Esophagus muscularis mucosa (tissue), 4 donors: ENCODE measurements at places on chromosomes 5 and 9. TPM values are rescaled to one million over a fixed set of nuclear protein-coding genes. Genes with fewer than 3 reads are reported as not detected.
A peak's percentile ranks its signal among the peaks of the same experiment; 100 is the strongest.

DNA sequence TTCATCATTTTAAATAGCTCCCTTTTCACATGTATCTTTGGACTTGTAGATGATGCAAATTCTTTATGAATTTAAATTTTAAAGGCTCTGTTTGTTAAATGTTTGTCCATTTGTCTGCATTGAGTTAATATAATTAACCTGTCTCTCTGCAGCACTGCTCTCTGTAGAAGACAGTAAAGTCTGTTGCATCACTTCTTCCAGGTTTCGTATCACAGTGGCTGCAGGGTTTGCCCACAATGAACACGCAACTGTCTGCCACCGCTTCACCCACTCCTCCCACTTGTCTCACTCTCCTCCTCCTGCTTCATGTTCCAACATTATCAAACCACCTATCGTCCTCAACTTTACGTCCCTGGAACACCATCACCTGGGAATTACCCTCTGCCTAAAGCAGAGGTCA, 231.3 kb upstream of the SLC30A5 start:
- no peaks in the 10 kb centered on the region for H3K27me3 ChIP-seq
- H3K4me3 ChIP-seq, result no peak overlapping the region
- no peaks in the 10 kb centered on the region for H3K4me1 ChIP-seq
- H3K36me3 ChIP-seq, result no peaks in the 10 kb centered on the region
- DNase-seq, result no peak

DNA sequence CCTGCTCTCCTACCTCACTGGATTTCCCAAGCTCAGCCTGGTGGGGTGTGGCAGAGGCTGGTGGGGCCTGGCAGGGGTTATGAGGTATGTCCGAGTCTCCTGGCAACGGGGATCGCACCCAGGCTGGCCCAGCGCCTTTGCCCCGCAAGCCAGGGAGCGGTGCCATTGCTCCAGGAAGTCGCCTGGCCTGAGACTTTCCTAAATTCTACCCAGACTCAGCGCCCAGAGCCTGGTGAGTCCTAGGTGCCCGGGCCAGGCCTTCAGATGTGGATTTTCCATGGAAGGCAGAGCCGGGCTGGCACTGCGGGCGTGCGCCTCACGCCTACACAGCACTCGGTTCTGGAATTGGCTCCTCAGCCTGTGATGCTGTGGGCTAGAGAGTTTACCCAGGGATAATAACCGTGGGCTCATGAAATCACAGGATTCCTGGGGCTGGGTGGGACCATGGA, 155.4 kb upstream of the COL5A1 start:
- peaks cover 6% of the 10 kb centered on the region for H3K27me3 ChIP-seq
- no peak overlapping the region for H3K4me3 ChIP-seq
- H3K27ac ChIP-seq, result no peak overlapping the region
- no peak for DNase-seq
- no peaks in the 10 kb centered on the region for H3K4me1 ChIP-seq
- H3K36me3 ChIP-seq, result no peaks in the 10 kb centered on the region

DNA sequence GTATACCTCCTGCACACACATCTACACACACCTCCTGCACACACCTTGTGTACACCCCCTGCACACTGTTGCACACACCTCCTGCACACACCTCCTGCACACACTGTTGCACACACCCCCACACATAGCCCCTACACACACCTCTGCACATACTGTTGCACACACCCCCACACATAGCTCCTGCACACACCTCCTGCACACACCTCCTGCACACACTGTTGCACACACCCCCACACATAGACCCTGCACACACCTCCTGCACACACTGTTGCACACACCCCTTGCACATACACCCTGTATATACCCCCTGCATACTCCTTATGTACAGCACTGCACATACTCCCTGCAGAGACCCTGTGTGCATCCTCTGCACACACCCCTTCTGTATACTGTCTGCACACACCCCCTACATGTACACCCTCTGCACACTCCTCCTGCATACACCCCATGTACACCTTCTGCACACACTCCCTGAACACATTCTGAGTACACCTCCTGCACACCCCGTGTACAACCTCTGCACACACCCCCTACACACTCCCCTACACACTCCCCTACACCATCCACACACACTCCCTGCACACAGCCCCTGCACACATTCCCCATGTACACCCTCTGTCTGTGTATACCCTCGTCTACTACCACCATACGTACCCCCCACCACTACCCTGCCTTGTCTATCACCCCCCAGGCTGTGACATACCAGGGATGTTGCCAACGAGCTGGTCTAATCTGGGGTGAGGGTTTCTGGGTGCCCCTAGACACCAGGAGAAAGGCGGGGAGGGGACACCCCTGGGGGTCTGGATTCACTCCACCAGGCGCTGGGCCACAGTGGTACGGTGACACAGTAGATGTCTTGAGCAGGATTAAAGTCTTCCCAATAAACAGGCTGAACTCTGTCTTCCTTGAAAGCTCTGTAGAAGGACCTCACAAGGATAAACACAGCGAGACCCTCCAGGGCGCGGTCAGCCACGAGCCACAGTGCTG, 1.1 kb upstream of the CEP72 start:
- no peaks in the 10 kb centered on the region for H3K27me3 ChIP-seq
- DNase-seq, result no peak
- H3K4me3 ChIP-seq, result peak overlapping the region; percentile 89
- H3K27ac ChIP-seq, result peak overlapping the region; percentile 35

DNA sequence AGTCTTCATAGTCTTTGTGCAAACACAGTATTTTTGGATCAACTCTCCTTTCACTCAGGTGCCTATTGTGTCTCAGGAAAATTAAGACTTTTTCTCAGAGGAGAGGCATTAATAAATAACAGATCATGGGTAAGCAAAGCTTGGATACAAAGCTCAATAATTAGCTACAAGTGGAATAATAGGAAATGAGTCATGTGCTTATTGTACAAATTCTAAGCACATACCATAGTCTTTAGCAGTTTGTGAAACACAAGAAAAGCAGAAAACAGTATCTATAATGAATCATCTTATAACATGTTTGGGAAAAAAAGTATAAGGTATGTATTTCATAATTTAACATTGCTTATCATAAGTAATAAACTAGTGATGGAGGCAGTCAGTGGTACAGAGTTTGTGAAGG, 477.0 kb downstream of the CDH10 start:
- no peaks in the 10 kb centered on the region for H3K36me3 ChIP-seq
- DNase-seq, result no peak
- no peaks in the 10 kb centered on the region for H3K4me1 ChIP-seq
- no peak overlapping the region for H3K27ac ChIP-seq
- no peak overlapping the region for H3K4me3 ChIP-seq
- no peaks in the 10 kb centered on the region for H3K27me3 ChIP-seq

DNA sequence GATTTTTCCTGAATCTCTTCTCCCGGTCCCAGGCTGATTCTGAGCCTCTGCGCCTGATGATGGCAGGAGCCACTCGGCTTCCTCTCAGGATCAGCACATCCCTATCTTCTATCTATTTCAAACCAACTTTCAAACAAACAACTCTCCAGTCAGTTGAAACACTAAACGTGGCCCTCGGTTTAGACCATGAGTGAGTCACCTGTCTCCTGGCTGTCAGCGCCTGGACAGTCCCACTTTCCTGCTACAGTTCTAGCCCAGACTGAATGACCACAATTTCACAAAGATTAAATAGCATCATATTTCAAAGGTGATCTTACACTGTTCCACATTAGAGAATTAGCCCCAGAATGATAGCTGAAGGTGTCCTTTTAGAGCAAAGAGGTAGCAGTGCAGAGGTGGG, 6.2 kb downstream of the SLC6A19 start:
- DNase-seq, result no peak
- H3K27me3 ChIP-seq, result no peaks in the 10 kb centered on the region
- H3K4me1 ChIP-seq, result no peaks in the 10 kb centered on the region
- no peak overlapping the region for H3K4me3 ChIP-seq
- no peak overlapping the region for H3K27ac ChIP-seq

Gene CCDC192
- total RNA-seq, result 1.2 TPM

Gene GARNL3
- 10.8 TPM for total RNA-seq

Gene CDH9
- total RNA-seq, result 0.33 TPM

Gene KCTD16
- 0.11 TPM for total RNA-seq
